ENCODE measurements at places on chromosomes 1 and 21. TPM values are rescaled to one million over a fixed set of nuclear protein-coding genes. Genes with fewer than 3 reads are reported as not detected.

DNA sequence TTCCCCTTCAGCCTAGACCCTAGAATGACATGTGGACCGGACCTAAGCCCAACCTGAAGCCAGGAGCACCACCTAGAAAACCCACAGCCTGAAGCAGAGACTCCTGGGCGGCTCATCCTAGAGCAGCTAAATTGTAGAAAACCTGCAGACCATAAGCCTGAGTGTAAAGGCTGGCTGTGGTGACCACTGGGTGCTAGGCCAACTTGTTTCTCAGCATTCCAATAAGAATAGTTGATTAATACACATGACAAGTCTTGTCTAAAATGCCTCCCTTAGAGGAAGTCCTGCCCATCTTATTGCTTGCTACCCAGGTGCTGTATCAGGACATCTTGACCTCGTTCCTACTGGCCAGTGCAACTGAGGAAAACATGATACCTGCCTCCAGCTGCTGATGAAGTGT, 23.3 kb upstream of the CASQ2 start:
- no peak for DNase-seq

KRTAP19-3 gene
- total RNA-seq: not detected

- DNase-seq: no peak
These were observed 65.9 kb downstream of the WDR64 start for GRCh38 chr1:241717975-241718374.

- no peak for DNase-seq
These were observed 3.6 kb upstream of the UBE2G2 start for GRCh38 chr21:44805226-44805625.

CTSS gene
- 0.71 TPM for total RNA-seq
